ENCODE measurements at places on chromosomes 3 and 15.
A peak's percentile ranks its signal among the peaks of the same experiment; 100 is the strongest.

DNA sequence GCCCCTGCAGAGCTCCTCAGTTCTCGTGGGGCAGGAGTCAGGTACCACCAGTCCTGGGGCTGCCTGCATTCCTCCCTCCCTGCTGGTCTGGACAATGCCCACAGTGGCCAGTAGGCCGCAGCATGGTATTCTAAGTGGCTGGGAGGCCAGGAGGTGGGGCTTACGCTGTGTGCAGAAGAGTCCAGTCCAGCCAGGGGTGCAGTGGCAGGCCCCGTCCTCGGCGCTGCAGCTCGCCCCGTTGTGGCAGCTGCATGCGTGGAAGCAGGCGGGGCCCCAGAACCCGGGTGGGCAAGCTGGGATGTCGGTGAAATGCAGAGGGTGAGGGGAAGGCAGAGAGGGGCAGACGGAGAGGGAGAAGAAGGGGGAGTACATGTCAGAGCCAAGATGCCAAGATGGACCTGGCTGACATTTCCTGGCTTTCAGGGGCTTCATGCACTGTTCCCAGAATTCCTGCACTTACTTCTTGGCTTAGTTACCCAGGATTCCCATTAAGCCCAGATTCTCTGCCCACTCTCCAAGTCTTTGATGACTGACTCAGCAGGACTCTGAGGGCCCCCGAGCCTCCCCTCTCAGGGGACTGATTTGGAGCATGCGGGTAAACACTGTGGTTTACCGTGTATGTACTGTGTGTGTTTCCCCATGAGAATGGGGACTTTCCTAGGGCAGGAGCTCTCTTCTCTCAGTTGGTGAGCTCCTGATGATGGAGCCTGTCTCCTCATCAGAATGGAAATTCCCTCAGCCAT is 47.5 kb downstream of the RAB11A start:
- peak; percentile 44 for DNase-seq

DNA sequence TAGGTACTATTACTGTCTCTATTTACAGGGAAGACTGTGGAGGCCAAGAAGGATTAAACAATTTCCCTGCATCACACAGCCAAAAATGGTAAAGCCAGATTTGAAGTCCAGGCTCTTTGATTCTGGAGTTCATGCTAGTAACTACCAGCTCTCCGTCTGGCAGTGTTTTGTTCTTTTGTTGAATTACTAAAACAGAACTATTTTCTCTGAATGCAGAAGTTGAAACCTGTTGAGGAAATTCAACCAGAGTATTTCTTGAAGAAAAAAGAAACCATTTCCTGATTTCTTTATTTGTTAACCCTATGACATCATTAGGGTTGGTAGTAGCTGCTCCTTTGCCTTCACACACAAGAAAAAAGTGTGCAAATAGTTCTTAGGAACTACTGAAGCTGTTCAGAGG is 34.3 kb downstream of the CRTC3 start:
- peak; percentile 57 for DNase-seq

DNA sequence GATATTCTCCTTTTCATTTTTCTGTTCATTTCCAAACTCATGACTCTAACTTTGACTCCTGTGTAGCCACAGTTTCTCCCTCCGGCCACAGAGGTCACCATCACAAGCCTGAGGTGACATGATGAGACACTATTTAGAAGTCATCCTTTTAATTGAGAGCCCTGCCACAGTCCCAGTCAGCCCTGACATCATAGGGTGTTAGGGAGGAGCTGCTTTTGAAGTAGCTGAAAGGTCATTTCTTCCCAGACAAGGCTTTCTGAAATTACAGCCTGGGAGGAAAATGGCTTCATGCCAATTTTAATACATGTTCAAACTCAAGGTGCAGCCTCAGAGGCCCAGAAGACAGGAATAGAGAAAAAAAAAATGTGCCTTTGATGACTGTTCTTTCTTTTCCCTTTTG is 532.8 kb upstream of the TGFBR2 start:
- no peak for DNase-seq

GRCh38 chr3:154835639-154836038 is 244.5 kb upstream of the MME start:
- no peak for DNase-seq

- DNase-seq: no peak
Observed at GRCh38 chr15:100958326-100959065, 39.3 kb downstream of the LRRK1 start.
